Activated gamma-delta T cell (primary cell): ENCODE measurements at places on chromosomes 6 and 20.

- no peak for DNase-seq
These were observed 66.4 kb upstream of the ARMH2 start for GRCh38 chr6:24865161-24865560.

DNA sequence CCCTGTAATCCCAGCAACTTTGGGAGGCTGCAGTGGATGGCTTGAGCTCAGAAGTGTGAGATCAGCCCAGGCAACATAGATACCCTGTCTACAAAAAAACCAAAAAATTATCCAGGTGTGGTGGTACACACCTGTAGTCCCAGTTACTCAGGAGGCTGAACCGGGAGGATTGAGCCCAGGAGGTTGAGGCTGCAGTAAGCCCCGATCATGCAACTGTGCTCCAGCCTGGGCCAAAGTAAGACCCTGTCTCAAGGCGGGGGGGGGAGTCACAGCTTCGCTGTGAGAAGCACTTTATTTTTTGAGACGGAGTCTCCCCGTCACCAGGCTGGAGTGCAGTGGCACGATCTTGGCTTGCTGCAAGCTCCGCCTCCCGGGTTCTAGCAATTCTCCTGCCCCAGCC, 54.2 kb downstream of the EZR start:
- no peak for DNase-seq

DNA sequence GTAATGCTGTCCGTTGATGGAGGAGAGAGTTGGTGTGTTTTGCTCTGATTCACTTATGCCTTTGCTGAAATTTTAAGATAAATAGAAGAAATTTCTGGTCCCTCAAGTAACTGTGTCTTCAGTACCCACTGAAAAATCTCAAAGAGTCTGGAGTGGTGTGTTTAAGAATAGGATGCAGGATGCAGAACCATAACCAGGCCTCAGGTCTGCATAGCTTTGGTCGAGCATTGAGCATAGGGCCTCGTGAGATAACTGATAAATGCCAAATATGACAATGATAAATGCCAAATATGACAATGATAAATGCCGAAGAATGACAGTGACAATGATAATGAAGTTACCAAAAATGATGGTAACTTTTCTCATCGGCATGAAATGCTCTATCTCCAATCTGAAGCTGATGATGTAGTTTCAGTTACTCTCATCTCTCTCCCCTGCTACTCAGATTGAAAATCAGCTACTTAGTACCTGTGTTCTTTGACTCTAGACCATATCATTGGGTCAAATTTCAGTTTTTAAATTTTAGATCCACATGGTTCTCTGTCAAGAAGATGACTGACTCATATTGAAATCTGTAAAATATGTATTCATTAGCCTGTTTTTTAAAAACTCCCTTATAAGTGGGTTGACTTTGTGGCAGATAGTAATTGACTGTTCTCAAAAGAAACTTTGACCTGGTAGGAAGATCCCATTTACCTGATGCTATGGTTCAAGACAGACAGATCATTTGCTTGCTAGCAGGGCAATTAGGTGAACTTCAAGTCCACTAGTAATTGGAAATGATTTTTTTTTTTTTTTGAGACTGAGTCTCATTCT, 96.6 kb downstream of the SLC16A10 start:
- no peak for DNase-seq

DNA sequence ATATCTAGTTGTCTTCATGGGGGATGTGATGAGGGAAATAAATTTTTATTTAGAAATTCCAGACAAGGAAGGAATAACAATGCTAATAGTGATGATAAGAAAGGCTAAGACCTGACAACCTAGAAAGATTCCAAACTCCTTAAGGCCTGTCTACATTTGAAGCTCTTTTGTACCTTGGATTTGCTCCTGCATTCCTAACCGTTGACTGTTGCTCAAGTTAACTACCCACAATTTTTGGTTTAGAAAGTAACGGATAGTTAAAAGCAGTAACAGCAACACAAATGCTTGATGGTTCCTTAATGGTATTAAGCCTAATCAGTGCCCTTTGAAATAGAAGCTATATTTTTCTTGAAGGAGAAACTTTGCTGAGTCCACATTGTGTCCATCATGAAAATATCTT, 52.9 kb downstream of the TRMT11 start:
- no peak for DNase-seq

DNA sequence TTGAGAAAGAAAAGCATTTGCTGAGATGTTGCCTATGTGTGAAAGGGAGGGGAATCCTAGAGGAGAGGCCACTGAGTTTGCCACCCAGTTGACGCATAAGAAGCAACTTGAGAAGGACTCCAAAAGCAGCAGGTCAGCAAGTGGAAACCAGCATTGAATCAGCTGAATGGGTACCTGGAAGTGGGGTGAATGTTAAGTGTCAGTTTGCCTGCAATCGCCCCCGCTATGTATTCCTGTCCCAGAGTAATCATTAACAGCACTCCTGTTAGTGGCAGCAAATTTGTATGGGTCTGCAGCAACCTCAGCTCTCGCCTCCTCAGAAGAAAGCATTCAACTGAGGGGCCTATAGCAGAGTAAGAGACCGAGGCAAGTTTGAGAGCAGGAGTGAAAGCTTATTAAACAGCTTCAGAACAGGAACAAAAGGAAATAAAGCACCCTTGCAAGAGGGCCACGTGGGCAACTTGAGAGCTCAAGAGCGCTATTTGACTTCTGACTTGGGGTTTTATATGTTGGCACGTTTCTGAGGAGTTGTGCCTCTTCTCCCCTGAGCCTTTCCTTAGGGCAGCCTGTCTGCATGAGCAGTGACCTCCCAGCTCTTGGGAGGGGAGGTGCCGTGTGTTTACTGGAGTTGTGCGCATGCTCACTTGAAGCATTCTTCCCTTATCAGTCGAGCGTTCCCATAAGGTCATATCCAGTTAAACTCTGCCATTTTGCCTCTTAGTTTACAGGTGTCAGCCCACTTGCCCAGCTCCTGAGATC, 122.6 kb upstream of the PHACTR1 start:
- no peak for DNase-seq

DNA sequence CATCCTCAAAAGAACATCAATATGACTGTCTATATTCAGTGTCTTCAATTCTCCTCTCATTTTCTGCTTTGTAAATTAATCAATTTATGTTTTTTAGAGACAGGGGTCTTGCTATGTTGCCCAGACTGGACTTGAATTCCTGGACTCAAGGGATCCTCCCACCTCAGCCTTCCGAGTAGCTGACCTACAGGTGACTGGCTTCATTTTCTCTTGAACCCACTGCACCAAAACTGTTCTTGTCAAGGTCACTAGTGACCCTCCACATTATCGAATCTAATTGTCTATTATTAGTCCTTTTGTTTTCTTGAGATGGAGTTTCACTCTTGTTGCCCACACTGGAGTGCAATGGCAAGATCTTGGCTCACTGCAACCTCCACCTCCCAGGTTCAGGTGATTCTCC, 3.7 kb downstream of the DNAAF9 start:
- no peak for DNase-seq

DNA sequence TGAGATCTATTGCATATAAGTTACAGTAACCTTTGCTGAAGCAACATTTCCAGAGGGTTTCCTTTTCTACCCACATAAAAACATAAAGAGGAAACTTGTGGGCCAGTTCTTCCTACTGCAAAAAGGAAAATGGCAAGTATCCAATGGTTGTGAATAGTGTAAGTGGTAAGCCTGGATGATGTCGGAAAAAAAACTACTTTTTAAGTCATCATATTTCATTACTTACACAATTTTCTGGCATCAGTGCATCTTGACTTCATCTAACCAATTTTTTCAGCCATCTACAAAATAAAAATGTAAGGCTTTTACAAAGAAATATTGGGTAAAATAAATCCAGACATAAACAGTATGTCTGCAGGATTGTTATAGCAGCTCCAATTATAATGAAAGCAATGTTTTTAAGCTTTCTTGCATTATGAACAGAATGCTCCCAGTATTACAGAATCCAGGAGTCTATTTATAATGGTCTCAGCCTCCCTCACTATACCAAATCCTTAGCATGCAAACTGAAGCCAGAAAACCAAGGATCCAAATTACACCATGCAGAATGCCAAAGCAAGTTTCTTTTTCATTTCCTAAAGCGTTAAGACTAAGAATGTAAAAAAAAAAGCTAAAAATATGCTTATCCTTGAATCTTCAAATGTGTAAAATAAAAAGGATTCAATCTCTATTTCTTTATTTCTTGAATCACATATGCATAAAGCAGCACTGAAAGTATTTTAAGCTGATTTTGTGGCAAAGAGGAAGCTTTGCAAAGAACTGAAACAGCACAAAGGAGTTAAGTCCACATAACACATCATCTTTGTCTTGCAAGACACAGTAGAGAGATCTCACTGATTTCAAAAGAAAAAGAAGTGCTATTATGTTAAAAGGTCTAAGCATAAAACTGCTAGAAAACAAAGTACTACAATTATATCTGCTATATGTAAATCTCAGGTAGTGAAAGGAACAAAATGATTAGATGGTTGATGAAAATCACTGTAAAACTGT, 126.8 kb upstream of the HMGCLL1 start:
- no peak for DNase-seq

GRCh38 chr20:61030130-61030529, 221.9 kb upstream of the CDH4 start:
- DNase-seq: no peak

DNA sequence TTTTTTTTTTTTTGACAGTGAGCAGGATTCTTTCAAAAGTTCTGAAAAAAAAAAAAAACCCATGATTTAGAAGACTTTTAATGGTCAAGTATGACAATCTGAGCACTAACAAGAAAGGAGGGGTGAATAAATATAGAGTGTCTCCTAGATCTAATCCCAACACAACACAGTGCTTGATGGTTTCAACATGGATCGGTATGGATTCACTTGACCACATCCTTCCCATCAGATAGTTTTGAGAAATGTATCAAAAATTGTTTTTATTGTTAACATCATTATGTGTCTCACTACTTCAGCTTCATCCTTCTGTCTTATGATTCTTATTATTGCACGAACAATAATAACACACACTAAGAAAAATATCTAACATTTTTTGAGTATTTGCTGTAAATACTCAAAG, 21.0 kb downstream of the KIF13A start:
- no peak for DNase-seq

- no peak for DNase-seq
These were observed 75.8 kb downstream of the PERP start for GRCh38 chr6:138031417-138031816.

GRCh38 chr20:17678886-17679285, 3.2 kb downstream of the RRBP1 start:
- DNase-seq: no peak

- DNase-seq: no peak
These were observed 29.4 kb upstream of the RPS6KA2 start for GRCh38 chr6:166656230-166657151.

DNA sequence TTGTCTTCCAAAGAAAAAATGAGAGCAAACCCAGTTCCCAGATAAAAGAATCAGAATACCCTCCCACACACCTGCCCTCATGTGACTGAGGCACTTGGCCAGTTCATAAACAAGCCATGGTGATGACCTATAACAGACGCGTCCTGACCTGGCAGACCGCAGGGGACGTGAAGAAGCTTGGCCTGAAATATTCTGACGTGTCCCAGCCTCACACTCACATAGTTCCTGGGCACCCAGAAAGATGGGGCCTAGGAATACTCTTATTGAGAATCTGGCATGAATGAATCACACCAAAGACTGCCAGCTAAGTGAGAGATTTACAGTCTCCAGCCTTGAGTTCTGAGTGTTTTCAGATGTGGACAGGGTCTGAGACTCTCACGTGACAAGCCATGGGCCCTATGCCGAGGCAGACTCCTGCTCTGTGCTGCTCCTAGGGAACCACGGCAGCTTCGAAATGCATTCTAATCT, 17.2 kb upstream of the MAP3K4 start:
- DNase-seq: no peak

DNA sequence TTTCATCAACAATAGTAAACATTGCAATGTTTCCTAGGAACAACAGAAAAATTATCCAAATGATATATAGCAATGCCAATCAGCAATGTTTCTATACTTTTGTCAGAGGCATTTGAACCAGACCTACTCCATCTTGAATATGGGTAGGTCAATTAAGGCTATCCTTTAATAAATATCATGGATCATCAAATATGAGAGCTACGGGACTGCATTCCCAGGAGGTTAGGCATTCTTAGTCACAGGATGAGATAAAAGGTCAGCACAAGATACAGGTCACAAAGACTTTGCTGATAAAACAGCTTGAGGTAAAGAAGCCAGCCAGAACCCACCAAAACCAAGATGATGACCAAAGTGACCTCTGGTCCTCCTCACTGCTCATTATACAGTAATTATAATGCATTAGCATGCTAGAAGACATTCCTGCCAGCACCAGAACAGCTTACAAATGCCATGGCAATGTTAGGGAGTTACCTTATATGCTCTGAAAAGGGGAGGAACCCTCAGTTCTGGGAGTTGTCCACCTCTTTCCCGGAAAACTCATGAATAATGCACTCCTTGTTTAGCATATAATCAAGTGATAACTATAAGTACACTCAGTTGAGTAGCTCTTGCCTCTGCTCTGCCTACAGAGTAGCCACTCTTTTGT, 8.6 kb upstream of the SERPINB6 start:
- DNase-seq: no peak

DNA sequence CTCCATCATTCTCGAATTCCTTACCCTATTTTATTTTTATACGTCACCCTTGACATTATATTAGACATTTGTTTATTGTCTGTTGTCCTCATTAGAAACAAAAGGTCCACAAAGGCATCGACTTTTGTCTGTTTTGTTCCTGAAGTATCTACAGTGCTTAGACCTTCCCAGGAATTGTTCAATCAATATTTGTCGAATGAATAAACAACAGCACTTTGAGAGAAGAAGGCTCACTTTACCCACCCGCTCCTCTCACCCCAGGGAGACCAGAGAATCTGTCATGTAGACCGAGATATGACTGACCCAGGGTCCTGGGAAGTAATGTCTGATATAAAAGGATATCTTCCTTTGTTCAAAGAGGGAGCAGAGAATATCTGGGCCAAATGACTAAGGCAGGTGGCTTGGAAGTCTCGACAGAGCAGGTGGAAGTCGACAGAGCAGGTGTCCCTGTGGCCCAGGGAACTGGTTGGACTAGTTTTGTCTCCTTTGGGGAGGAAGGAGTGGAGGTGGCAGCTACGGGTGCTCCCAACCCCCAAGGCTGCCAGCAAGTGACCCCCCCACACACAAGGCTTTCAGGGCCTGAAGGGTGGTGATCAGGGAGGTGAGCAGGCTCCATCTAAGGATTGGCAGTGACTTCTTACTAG, 14.8 kb upstream of the CHMP4B start:
- no peak for DNase-seq

GRCh38 chr6:85458184-85458583, 8.3 kb downstream of the NT5E start:
- no peak for DNase-seq

DNA sequence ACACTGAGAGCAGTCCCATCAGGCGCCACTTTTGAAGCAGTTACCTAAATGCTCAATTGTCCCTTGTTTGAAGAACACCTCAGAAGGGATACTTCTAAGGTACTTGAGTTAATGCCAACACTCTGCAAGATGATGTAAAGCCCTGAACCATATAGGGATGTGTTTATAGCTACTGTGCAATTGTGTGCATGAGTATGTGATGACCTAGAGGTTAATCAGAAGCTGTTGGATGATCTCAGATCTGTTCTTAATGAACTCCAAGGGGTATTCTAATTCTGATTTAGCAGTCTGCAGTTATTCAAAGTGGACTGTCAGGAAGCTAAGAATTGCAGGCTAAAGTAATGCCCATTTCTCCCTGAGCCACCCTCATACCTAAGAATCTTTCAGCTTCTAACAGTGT, 158.3 kb downstream of the TMEM242 start:
- DNase-seq: no peak

- DNase-seq: no peak
These were observed 111.8 kb downstream of the MCHR2 start for GRCh38 chr6:99882128-99882702.
